ENCODE measurements at places on chromosomes 5 and 9.

DNA sequence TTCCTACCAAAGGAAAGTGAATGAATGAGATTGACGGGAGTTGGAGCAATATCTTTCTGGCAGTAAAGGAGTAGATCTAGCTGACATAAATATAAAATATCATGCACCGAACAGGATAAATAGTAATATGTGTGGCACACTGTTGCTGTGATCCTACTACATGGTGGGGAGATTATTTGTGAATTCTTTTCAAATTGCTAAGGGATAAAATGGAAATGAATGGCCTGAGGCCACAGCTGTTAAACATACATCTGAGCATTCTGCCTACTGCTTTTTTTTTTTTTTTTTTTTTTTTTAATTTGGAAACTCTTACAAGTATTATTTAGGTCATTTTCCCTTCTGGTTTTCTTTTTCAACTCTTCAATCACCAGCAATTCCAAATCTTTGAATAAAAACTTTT, 66.8 kb downstream of the MEF2C start:
- DNase-seq: no peak

DNA sequence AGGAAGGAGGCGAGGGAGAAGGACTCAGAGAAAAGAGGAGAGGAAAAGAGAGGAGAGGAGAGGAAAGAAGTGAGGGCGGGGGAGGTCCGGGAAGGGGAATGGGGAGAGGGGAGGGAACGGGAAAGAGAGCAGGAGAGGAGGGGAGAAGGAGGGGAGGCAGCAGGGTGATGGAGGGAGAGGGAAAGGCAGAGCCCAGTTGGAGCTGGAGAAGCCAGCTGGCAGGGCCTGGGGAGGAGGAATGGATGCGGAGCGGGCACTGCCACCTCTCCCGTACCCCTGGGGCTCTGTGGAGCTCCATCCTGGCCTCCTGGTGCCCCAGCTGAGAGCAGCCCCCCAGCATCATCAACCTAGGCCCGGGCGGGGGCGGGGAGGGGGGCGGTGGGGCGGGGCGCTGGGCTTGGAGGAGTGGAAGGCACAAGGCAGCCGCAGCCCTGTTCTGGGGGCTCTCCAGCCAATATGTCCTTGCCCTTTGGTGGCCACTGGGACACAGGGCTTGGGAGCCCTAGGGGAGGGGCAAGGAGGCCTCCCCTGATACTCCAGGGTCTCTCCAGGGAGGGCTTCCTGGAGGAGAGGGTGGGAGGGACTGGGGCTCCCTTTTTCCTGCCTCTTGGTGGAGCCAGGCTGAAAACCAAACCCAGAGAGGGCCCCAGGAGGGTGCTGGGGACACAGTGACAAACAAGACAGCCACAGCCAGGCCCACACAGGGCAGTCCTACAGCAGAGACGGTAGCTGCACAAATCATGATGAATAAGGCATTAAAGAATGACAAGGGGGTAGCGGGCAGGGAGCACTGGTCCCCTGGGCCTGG, 123.7 kb downstream of the C9orf50 start:
- no peak for DNase-seq

DNA sequence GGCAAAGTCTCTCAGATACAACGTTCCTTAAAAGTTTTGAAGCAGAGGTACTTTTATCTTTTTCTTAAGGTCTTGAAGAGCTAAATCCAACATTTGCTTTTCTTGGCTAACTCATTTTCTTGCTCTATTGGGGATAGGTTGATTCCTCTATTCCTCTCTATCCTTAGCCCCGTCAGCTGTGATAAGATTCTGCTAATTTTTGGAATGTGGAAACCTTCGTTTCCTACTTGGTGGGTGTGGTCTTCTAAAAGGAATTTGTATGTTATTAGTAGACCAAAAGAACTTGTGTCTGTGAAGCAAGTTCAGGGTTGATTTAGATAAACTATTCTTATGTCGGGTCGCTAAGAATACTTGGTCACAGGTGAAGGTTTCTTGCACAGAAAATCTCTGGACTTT, 308.6 kb downstream of the ADAMTS6 start:
- no peak for DNase-seq

DNA sequence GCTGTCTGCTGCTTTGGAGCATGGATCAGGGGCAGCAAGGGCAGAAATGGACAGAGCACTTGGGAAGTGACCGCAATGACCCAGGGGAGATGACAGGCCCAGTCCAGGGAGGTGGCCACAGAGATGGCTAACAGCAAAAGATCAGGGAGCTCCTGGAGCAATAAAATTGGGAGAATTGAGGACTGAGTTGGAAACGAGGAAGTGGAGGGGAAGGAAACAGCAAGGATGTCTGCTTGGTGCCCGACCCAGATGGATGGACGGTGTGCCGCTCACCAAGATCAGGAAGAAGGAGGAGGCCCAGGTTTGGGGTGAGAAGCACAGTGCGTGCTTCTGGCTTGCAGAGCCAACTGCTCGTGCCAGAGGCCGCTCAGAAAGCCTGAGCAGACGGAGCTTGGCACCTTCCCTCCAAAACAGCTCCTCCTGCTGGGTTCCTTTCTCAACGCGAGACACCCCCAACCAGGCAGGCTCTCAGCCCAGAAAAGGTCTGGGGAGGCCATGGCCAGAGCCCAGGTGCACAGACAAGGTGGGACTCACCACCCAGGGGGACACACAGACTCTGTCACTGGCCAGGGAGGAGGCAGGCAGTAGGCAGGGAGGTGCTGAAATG, 1.7 kb upstream of the SLC34A1 start:
- DNase-seq: no peak

- DNase-seq: no peak
These were observed 15.7 kb upstream of the TBC1D9B start for GRCh38 chr5:179923436-179923835.

GRCh38 chr5:96691503-96692303, 29.5 kb downstream of the CAST start:
- DNase-seq: no peak

- DNase-seq: no peak
These were observed 251.0 kb downstream of the LRRC70 start for GRCh38 chr5:62829604-62829986.

- DNase-seq: no peak
These were observed 139.1 kb upstream of the ADRA1B start for GRCh38 chr5:159777049-159777660.

DNA sequence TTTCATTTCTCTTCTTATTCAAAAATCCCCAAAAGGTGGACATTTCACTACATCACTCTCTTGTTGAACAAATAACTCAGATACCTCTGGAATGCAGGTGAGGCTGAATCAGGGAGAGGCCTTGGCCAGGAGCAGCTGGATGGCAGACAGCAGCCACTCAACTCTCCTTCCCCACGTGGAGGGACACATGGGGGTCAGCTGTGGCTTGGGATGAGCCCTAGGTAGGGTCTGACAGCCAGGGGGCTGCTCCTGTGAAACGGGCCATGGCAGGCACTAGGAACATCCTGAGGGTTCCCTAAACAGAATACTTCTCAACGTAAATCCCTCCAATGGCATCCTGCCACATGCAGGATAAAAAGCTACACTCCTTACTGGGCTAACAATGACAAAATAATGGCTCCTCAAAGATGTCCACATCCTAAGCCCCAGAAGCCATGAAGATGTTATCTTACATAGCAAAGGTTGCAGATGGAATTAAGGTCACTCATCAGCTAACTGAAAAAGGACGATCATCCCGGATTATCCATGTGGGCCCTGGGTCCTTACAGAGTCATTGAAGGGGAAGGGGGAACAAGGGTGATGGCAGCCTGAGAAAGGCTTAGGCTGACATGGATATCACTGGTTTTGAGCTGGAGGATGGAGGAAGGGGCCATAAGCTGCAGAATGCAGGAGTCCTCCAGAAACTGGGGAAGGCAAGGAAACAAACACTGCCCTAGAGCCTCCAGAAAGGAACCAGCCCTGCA, 31.4 kb upstream of the S1PR3 start:
- no peak for DNase-seq

- no peak for DNase-seq
These were observed 452.3 kb upstream of the PTGER4 start for GRCh38 chr5:40227366-40227765.

DNA sequence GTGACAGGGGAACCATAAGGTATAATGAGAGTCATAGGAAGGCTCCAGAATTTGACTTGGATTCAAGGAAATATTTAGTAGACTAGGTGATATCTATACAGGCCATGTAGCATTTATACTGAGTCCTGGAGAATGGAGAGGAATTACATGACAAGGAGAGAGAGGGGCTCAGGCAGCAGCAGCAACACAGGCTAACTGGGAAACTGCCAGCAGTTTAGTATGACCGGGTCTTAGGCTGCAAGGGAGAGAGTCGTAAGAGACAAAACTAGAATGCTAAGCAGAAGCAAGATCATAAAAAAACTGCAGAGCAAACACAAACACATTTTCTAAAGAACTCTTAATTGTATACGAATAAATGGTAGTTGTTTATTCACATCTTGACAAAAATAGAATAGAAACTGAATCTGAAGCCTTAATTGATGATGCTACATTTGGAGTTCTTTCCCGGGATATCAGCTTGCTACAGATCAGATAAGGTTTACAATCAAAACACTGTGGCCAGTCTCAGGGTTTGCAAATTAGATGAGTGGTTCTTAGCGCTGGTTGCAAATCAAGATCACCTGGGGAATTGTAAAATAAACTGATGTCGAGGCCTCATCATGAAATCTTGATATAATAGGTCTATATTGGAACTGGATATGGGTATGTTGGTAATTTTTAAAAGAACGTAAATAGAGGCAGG, 480.0 kb upstream of the C9orf72 start:
- DNase-seq: no peak

- no peak for DNase-seq
These were observed at the start of gene ARID3C for GRCh38 chr9:34628656-34629490. Gene ARID3C, minus strand, starts transcription at chr9:34629066. Its CDS starts 1,052 bp downstream, at chr9:34628014.

DNA sequence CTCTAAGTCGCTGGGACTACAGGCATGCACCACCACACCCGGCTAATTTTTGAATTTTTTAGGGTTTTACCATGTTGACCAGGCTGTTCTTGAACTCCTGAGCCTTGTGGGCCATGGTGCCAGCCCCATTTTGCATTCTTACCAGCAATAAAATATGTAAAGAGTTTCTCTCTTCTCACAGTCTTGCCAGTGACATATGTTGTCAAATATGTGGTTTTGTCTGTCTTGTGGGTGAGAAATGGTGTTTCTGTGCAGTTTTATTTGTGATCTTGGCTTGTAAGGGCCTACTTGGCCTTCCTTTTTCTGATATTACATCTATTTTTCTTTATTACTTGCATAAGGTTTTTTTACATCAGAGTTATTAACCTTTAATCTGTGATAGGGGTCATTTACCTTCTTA, 47.1 kb downstream of the SPIN1 start:
- DNase-seq: no peak

- DNase-seq: no peak
These were observed 84.9 kb downstream of the PRELID2 start for GRCh38 chr5:145750199-145750598.

- DNase-seq: no peak
These were observed 79.0 kb downstream of the TAF11L14 start for GRCh38 chr5:17713301-17713700.

- DNase-seq: no peak
These were observed 94.9 kb upstream of the SLC27A6 start for GRCh38 chr5:128870373-128870772.

DNA sequence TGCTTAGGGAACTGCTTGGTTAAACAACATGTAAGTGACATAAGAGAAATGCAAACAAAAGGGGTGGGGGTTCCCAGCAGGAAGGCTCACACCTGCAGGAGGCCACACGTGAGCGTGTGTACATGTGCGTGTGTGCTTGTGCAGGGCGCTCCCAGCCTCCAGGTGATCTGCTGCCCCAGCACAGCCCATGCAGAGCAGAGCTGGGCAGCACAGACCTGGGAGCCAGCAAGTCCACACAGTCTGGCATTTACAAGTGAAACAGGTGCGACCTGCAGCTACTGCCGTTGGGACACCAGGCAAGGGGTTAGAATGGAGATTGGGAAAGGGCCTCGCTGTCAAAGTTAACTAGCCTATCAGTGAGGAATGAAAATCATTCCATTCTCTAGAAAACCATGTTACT, 41.8 kb downstream of the GRAMD2B start:
- no peak for DNase-seq

- no peak for DNase-seq
These were observed 74.5 kb downstream of the APTX start for GRCh38 chr9:32926911-32927310.

- DNase-seq: no peak
These were observed 204.4 kb downstream of the EFNA5 start for GRCh38 chr5:107466233-107466769.

DNA sequence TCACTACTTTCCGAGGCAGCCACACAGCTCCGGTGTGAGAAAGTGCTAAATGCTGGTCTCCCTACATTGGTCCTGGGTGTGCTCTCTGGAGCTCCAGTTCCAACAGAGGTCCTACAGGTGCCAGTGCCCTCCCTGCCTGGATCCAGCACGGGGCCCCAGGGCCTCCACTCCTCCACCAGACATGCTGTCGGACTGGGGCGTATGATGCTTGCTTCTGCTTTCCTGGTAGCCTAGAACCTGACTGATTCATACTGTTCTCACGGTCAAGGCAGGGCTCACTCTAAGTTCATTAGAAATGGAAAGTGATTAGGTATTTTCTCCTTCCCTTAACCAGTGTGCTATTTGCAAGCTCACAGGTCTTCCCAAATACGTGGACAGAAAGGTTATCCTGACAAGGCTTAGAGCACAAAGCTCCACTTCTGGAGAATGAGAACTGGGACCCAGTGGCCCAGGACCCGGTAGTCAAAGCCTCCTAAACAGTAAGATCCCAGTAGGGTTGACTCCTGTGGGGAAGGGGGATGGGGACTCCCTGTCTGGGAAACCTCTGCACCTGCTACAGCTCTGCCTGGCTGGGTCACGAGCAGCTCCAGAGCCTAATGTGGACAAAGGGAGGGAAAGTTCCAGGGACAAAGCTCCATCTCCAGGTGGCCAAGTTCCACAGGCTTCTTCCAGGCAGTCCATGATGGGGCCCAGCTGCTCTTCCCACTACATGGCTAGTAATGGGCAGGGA, 98.1 kb downstream of the PAX5 start:
- no peak for DNase-seq

DNA sequence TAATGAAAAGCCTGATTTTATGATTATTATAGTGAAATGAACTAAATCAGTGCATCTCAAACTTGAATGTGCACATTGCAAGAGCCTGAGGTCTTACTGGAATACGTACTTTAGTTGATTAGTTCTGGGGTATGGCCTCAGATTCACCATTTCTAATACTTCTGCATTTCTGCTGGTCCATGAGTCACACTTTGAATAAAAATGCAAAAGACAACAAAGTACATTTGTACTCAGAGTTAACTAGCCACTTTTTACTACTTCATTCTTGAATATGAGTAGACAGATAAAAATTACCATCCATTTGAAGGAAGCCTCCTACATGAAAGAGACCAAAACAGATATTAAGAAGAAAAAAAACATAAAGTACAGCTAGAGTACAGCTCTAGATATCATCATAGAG, 27.1 kb upstream of the PRR16 start:
- no peak for DNase-seq

DNA sequence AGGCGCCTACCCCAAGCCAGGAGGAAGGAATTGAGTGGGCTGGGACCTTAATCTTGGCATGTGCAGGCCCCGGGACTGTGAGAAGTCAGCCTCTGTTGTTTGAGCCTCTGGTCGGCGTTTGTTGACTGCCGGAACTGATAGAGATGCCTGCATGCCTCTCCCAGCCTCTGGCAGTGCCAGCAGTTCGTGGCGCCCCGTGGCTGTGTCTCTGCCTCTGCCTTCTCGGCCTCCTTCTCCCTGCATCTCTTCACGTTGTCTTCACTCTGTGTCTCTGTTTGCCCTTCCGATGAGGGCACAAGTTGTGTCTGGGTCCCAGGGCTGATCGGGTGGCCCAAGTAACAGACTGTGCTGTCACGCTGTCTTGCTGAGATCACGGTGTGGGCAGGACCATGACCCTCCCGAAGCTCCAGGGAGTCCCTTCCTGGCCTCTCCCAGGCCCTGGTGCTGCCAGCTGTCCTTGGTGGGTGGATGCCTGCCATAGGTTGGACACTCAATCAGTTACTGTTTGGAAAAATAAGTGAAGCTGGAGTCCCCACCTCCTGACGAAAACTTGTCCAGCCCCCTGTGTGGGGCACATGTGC, 133.5 kb upstream of the LPCAT1 start:
- no peak for DNase-seq

Data from stimulated activated CD8-positive, alpha-beta memory T cell treated with anti-CD3 and anti-CD28 coated beads, Interleukin-7, amount 100 ng/mL, for 48 hours (primary cell).